Nucleus accumbens (tissue), 56 donors: ENCODE measurements at places on chromosomes 2 and 18.

DNA sequence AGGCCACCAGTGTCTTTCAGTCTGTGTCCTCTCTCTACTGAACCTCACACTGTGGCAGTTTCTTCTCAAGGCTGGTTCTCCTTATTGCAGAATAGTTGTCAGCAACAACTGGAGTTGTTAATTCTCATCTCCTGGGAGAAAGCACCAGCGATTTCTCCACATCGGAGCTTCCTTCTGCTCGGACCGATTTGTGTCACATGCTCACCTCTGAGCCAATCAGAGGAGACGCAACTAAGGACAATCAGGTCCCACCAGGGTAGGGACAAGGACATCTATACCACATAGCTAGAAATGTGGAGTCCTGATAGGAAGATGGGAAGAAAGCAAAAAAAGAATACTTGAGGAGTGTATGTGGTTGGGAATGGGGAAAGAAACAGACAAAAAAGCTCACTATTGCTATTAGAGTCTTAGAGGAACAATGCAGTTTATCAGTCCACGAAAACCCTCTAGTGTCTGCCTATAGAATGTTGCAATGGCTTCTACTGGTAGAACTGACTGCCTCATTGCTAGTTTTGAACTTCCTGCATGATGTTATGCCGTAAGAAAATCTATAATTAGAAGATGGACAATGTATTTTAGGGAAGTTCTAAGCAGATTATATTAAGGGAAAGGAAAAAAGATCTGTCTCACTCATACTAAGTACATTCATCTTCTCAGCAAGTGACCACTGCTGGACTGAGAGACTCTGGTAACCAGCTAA is 169.7 kb downstream of the CDCA7 start:
- no peak for DNase-seq

- no peak for DNase-seq
Measured at GRCh38 chr2:214810671-214811070, 1.2 kb upstream of the BARD1 start.

- DNase-seq: no peak
Measured at GRCh38 chr2:99504844-99505584, 15.2 kb upstream of the REV1 start.

DNA sequence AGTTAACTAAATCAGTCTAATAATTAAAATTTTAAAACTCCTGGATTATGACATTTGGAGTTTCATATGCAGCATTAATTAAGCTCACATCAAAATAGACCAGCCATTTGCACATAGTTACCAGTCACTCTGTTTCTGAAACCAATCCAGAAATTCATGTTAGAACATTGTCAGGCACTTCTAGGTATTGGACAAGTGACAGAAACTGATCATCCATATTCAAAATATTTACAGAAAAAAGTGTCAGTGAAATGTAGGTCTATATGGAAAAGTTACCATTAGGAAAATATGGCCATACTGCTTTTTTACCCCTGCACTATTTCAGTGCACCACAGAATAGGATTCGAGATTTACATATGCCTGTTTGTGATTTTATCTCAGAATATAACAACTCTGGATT is 33.4 kb downstream of the UPP2 start:
- no peak for DNase-seq

GRCh38 chr2:177338177-177338721 is 54.3 kb upstream of the AGPS start:
- no peak for DNase-seq

GRCh38 chr2:190726255-190726654 is 77.4 kb downstream of the NAB1 start:
- no peak for DNase-seq

DNA sequence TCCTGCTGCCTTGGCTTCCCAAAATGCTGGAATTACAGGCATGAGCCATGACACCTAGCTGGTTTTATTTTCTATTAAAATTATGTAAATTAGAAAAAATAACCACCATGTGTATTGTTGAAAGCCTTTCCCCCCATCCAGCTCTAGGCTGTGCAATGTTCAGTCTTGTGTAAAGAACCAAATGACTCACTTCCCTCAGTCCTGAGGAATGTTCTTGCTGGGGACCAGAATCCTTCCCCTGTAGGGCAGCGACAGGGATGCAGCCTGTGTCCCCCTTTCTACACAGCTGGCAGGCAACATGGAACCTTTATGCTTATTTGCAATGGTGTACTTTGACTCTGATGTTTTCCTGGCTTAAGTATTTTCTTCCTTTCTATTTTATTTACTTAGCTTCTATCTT is 29.4 kb downstream of the AOX1 start:
- DNase-seq: no peak

DNA sequence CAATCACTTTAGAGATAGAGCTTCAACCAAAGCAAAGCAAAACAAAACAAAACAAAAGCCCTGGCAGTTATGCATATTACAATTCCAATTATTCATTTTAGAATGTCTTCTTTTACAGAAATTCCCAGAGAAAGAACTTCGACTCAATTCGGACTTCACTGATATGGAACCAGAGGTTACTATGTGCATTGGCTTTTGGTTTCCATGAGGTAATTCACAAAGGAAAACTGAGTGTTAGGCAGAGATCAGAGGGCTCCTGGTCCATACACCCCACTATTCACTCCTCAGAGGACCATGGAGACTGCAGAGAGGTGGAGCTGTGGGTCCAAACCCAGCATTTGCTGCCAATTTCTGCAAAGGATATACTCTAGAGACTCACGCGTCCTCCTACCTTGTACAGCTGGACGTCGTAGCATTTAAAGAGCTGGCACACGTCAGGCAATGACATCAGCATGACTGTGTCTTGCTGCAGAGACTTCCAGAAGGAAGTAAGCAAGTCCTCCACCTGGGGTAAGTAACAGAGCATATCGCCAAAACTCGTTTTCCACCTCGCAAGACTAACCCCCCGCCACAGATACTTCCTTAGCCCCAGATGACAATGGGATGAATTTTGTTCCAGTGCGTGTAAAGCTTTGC is 31.3 kb upstream of the CREG2 start:
- no peak for DNase-seq

- DNase-seq: no peak
Measured at GRCh38 chr2:23711979-23712755, 214.8 kb downstream of the ATAD2B start.

DNA sequence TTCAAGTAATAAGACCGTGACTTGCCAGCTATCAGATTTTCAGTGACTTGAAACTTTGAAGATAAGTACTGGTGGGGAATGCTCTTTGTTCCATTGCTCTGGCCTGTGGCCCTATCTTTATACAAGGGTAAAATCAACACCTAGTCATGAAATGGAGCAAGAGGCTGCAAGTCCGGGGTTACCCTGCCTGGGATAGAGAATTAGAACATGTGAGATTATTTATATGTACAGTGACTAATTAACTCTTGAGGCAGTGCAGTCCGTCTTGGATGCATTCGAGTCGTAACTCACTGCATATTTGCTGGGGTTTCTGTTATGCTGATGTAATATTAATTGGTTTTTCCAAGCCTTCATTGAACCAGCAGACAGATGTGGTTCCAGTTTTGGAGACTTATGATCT is 105.8 kb upstream of the LYPD6 start:
- DNase-seq: no peak

DNA sequence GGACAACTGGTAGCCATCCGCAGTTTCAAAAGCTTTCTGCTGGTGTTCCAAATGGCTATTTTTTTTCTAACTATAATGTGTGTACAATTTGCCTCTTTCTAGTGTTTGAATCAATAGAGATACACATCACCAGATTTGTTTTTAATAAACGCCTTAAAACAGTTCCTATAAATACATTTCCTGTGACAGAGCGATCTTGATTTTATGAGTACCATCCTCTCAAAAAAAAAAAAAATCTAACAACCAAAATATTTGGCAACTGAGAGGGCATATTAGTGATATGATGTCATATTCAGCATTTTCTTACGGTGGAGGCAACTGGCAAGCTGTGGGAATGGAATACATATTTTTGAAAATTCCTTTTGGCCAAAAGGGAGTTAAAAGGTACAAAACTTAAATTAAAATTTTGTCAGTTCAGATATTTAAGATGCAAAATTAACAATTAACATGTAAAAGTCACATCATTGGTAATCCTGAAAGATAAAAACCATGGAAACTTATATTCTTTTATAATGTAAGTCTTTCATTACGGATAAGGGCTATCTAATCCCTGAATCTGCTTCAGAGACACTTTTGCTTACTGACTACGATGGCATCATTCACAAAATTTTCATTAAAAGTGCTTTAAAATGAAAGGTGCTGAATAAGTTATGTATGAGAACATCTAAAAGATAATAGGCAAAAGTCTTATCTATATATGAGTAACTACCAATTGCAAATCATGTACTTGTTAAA is 268.4 kb downstream of the TCF4 start:
- no peak for DNase-seq

DNA sequence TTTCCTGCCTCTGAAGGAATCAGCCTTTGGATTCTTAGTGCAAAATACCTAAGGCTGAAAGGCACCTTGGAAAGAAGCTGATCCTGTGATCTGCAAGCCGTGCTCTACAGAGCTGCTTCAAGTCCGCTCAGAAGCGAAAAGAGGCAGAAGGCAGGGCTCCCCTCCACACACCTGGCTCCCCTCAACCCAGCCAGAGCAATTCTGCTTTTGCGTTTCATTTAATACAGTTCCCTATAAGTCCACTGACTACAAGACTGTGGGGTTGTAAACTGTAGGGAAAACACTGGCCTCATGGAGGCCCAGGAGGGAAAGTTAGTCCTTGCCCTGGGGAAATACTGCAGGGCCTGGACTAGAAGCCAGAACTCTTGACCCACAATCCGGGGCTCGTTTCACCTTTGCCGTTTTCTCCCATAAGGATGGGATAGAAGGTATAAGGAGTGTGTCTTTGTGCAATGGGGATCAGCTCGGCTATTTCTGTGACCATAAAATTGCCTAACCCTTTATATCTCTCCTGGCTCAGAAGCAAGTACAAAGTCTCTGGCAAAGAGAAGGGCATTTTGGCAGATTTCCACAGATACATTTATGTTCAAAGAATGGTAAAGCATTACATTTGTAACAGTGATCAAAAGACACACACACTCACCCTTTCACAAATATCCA is 95.8 kb upstream of the TEX51 start:
- no peak for DNase-seq

- no peak for DNase-seq
Measured at GRCh38 chr18:75200605-75201280, 8.2 kb downstream of the PTGR3 start.

DNA sequence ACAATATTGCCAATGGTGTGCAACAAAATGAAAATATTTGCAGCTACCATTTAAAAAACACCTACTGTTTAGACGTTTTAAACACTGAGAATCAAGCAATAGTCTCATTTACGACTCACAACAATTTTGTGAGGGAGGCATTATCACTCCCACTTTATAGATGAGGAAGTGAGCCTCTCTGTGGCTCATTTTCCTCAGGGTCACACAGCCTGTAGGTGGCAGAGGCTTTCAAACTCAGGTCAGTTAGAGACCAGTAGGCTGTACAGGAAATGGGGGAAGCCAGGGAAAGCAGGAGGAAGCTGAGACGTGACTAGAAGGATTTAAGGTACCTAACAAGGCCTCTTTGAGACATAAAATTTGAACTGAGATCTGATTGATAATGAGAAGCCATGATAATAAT is 95.0 kb upstream of the ZNF521 start:
- DNase-seq: no peak

- peak; percentile 11 for DNase-seq
Measured at GRCh38 chr18:2917259-2918047, 70.6 kb downstream of the EMILIN2 start.

DNA sequence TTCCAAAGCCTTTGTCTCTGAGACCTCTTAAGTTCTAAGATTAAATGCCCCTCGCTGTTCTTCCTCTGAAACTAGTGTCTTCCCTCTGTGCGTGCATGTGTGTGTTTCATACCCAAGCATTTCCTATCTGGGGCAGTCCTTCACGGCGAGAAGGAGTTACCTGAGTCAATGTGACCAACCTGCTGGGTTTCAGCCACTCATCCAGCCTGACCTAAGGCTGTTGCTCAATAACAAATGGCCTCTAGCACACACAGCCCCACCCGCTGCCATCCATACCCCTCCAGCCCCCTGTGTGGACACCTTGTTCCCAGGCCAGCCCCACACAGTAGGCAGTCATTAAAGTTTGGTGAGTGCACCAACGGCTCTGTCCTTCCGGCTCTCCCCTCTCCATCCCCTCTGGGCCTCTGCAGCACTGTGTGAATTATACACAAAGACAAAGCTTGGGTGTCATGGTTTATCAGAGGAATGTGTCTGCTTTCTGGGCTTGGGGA is 53.8 kb upstream of the FOSL2 start:
- DNase-seq: no peak

- DNase-seq: no peak
Measured at GRCh38 chr18:32096946-32097345, 5.3 kb downstream of the RNF138 start.

DNA sequence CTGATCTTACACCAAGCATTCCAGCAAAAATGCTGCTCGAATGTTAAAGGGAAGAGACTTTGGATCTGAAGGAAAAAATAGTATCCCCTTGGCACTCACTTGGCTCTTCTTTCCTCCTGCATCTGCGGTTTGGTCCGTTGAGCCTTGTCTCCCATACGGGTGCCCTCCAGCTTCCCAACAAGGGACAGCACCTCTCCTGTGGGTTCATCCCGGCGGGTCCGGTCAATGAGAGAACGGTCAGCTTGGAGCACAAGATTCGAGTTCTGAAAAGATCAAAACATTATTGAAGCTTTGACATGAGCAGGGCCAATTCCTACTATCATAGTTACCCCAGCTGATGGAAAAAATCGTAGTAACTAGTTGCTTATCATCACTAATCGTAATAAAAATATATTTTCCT is 740 bp downstream of the SNRNP200 start:
- DNase-seq: no peak

GRCh38 chr2:168422584-168422983 is 33.5 kb upstream of the CERS6 start:
- DNase-seq: no peak

GRCh38 chr2:211114826-211115455 is 558.5 kb downstream of the CPS1 start:
- no peak for DNase-seq

GRCh38 chr2:8889978-8890377 is 52.6 kb upstream of the KIDINS220 start:
- no peak for DNase-seq

- DNase-seq: no peak
Measured at GRCh38 chr2:239365071-239365781, 35.6 kb downstream of the HDAC4 start.

DNA sequence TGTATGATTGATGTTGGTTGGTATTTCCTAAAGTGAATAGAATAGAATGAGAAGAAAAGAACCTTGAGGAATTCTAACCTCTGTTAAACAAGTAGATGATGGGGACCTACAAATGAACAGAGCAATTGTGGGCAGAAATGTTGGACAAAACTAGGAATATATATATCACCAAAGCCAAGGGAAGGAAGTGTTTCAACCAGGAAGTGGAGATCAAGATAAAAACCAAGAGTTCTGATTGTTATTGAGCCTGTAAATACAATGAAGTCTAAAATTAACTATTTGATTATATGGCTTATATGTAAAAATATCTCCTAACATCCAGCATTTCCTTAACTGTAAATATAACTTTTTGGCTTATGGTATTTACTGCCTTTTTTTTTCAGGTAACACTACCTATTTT is 730.0 kb downstream of the SOCS6 start:
- no peak for DNase-seq

GRCh38 chr2:85439025-85439472 is 20.5 kb downstream of the SH2D6 start:
- DNase-seq: no peak

GRCh38 chr18:27899893-27900292 is 277.0 kb downstream of the CDH2 start:
- DNase-seq: no peak
